ENCODE measurements at places on chromosomes 16 and 17.

GRCh38 chr17:50603340-50603739 lies 31.3 kb upstream of the ABCC3 start:
- DNase-seq: no peak

DNA sequence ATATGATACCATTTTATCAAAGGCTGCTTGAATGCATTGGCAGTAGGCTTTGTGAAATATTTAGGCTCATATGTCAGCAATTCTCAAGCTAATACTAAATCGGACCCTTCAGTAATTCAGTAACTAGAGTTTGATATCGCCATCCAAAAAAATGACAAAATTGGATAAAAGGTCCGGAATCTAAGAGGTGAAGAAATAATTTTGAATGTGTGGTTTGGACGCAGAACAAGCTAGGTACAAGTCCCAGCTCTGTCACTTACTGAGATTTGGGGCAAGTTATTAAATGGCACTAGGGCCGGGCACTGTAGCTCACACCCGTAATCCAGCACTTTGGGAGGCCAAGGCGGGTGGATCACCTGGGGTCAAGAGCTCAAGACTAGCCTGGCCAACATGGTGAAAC lies 956.5 kb downstream of the CDH11 start:
- no peak for DNase-seq

DNA sequence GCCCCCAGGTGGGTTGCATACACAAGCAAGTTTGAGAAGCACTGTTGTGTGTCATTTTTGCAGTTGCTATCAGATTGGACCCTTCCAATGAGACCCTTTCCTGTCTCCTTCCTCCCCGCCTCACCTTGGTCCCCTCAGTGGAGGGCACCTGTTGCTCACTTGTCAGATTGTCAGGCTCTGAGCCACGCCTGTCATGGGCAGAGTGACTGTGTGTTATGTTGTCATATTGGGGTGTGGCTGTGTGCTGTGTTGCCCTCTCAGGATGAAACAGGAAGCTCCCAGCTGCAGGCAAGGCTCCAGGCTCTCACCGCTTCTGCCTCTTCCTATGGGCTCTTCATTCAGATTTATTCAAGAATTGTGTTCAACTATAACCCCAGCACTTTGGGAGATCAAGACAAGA lies 302.9 kb downstream of the CPPED1 start:
- DNase-seq: no peak

- no peak for DNase-seq
Measured at GRCh38 chr17:76198702-76199101, 41.6 kb downstream of the RNF157 start.

- no peak for DNase-seq
Measured at GRCh38 chr17:7407082-7407481, 563 bp upstream of the NLGN2 start.

DNA sequence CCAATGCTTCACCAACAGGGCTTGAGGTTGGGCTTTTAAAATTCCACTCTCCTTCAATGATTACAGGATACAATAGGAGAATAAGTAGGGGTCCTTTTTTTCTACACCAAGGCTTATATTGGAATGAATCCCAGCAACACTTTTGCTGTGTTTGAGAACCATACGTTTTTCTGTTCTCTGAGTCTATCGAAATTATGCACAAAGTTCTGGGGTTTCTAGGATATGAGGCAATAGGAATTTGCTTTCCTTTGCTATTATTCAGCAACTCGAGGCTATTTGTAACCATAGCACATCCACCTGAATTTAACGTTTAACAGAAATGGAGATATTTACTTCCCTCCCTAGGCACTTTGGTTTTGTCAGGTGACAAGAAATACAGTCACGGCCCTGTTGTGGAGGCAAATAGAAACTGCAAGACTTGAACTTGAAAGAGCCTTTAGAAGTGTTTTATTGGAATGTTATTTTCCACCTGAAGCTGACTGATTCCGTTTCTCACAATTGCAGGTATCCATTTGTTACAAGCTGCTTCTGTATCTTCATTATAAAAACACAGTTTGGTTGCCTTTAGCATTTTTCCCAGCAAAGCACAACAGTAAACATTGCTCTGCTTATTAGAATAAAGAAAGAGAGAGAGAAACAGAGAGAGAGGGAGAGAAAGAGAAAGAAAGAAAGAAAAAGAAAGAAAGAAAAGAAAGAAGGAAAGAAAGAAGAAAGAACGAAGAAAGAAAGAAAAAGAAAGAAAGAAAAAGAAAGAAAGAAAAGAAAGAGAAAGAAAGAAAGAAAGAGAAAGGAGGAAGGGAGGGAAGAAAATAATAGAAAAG lies 109.6 kb downstream of the HS3ST3A1 start:
- DNase-seq: no peak

DNA sequence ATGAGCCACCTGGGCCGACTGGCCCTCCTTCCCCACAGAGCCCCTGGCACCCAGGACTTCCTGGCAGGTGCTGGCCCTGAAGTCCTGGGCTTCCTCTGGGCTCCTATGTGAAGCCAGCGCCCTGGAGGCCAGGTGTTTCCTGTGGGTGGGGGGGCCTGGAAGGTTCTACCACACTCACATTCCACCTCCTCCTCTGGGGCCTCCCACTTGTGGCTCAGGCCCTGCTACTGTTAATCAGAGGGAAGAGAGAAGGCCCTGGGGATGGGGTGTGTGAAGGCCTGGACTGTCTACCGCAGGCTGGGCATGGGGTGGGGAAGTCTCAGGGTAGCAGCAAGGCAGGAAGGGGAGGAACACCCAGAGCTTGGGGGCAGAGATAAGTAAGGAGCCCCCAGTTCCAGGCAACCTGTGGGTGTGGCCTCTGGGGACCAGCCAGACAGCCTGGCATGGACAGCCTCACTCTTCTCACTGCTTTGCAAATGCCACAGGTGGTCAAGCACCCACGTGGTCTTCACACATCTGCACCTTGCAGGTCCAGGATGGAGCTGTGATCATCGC lies 111.9 kb upstream of the TNRC6C start:
- DNase-seq: no peak

DNA sequence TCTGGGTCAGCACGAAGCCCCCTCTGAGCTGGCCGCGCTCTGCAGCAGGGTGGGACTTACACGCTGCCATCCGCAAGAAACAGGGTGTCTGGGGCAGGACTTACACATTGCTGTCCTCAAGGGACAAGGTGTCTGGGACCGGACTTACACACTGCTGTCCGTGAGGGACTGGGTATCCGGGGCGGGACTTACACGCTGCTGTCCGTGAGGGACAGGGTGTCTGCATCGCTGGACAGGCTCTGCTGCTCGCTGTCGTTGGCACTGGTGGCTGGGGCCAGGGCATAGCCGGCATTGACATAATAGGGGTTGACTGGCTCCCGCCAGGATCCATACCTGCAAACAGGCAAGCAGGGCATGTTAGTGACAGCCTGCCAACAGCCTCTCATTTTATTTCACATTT lies 31.4 kb downstream of the PDIA2 start:
- DNase-seq: no peak

- no peak for DNase-seq
Measured at GRCh38 chr16:67946966-67947558, 3.1 kb upstream of the LCAT start.

- no peak for DNase-seq
Measured at GRCh38 chr16:80231121-80231520, 309.7 kb upstream of the DYNLRB2 start.

DNA sequence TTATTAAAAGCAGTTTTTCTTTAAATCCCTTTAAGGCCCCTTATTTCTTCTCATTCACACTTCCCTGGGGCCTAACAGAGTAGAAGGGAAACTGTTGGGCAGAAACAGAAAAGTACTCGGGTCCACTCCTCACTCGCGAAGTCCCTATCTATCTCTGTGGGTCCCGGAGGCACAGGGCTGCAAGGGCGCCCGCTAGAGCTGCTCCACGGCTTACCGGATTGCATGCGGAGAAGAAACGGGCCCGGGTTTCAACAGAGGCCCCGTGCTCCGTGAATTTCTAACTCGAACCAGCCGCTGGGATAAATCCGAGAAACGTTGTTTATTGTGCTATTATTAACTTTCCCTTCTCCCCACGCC lies 4.3 kb downstream of the CBLN1 start:
- DNase-seq: no peak

DNA sequence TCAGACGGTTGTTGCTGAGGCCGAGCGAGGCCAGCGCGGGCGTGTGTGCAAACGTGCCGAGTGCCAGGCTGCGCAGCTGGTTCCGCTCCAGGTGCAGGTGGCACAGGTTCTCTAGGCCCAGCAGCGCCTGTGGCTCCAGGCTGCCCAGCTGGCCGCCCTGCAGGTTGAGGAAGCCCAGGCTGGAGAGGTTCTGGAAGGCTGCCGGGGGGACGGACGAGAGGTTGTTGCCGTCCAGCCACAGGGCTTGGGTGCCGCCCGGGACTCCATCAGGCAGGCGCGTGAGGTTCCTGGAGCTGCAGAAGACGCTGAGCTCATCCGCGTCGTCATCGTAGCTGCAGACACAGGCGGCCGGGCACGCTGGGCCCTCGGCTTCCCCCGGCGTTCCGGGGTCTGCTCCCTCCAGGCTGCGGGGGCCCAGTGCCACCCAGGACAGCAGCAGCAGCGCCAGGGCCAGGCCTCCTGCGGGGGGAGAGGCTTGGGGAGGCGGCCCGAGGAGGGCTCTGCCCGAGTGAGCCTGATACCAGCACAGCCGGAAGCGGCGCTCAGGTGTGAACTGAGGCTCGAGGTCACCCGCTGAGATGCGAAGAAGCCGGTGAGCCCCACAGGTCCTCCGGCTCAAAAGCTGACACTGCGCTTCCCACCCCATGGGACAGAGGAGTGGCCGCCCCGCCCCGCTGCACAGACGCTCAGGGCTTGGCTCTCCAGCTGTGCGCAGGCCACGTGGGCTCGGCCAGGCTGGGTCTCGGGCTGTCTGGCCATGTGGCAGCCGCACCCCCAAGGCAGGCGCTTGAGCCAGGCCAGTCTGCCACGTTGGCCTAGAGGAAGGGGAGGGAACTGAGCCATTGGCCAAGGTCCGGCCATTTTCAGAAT lies 1.3 kb downstream of the IGFALS start:
- no peak for DNase-seq

GRCh38 chr17:79457376-79457775 lies 153.5 kb downstream of the RBFOX3 start:
- DNase-seq: no peak

DNA sequence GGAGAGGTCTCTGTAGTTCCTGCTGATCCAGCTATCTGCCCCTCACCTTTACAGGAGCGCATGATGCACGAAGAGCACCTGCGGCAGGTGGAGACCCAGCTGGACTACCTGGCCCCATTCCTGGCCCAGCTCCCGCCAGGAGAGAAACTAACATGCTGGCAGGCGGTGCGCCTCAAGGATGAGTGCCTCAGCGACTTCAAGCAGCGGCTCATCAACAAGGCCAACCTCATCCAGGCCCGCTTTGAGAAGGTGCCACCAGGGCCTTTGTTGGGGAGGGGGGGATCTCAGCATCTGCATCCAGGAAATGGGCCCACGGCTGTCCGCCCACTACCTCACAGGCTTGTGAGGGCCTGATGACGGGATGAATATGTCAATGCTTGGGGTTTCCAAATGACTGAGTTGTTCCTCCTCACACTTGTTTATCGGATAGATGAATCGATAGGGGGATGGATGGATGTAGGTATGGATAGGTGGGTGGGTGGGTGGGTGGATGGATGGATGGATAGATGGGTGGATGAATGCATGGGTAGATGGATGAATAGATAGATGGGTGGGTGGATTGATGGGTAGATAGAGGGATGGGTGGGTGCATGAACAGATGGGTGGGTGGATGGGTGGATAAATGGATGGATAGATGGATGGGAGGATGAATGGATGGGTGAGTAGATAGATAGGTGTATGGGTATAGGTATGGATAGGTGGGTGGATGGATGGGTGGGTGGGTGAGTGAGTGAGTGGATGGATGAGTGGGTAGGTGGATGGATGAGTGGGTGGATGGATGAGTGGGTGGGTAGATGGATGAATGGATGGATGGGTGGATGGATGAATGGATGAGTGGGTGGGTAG lies 7.0 kb upstream of the KATNB1 start:
- DNase-seq: no peak
